ENCODE measurements at places on chromosomes 6 and 20.

- no peak for DNase-seq
These were observed 91.4 kb upstream of the ATXN1 start for GRCh38 chr6:16852671-16853070.

DNA sequence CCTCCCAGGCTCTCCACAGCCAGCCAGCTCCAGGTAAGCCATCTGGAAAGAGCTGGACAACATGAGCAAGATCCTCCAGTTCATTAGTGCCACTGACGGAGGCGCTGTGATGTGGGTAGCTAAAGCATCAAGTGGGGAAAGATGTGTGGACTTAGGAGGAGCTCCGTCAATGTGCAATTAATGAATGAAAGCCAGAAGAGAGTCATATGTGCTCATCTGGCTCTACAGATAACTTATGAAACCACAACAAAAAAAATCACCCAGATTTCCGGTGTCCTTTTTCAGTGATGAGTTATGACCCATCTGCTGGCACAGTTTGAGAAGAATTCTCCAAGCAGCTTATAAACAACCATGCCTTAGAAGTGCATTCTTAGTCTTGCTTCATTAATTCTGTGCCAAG, 311.7 kb upstream of the PLCB4 start:
- peak; percentile 53 for DNase-seq

- DNase-seq: no peak
These were observed 82.3 kb upstream of the CLDN20 start for GRCh38 chr6:155181498-155181897.

DNA sequence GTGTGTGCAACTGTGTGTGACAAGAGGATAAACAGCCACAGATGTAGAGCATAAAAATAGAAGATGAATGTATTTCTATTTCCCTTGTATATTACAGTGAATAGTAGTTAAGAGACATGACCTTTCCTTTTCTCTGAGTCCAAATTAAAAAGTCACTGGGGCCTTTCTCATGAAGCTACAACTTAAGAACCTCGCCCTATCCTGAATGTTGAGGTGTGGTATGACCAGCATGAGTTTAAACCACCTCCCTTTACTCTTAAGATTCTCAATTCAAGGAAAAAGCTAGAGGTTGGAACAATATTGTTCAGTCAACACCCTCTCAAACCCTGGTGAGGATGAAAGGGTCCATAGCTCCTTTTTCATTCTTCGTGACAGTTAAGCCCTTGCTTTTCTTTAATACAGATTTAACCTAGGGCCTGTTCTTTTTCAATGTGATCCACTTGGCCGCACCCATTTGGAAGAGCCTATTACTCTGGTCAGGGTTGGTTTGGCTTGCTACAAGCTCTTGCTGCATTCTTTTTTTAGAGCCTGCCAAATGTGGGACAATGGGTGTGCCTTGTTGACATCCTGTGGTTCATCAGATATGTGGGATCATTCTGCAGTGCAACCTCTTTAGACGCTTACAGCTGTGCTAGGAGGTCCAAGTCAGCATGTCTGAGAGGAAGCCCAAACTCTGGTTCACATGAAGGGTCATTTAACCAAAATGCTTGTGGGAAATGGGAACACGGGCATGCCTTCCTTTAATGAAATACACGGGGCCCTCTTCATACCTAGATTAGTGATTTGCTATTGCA, 290.0 kb downstream of the HAO1 start:
- no peak for DNase-seq

GRCh38 chr20:36099106-36099505, 55.4 kb upstream of the EPB41L1 start:
- DNase-seq: no peak

- no peak for DNase-seq
These were observed 95.6 kb downstream of the UST start for GRCh38 chr6:148842296-148843019.

DNA sequence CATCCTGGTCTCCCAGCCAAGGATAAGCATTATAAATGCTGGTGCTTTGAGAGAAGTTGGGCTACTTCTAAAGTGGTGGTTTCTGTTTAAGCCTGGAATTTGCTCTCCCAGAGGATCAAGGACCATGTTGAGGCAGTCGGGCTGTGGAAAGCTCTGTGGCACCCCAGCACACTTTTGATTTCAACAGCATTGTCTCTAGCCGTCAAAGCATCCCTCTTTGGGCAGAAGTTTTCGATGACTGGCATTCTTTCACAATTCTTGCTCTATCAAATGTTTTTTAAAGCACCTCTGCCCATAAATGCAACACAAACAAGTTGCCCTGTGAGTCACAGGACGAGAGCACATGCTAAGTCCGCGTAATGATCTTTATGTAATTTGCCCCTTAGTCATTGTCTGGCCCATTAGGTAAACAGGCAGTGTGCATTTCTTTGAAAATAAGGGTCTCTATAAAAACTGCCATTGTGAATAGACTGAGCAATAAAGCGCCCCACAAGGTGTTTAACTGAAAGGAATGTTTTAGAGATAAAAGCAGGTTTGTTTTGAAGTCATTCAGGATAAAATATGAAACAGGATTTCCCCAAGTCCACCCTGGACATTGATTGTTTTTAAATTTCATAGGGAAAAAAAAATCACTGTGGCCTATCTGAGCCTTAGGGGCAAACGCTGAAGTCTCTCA, 44.7 kb upstream of the FOXQ1 start:
- no peak for DNase-seq

GRCh38 chr6:65819152-65819551, 112.1 kb upstream of the EYS start:
- no peak for DNase-seq

DNA sequence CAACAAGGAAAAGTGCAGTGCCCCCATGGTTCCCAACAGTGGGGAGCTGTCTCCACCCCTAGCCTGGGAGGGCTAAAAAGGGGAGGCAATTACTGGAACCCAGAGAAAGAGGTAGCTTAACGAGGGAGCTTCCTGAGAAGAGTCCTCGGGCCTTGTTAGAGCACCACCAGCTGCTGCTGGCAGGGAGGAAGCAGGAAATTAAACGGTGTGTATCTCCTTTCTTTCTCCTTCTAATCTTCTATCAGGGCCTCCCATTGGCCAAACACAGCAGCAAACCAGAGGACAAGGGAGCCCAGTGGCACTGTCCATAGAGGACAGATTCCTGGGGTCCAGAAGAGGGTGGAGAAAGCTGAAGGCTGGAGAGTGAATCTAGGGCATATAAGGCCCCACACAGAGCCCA, 7.6 kb upstream of the BTN2A2 start:
- no peak for DNase-seq

GRCh38 chr6:41120058-41120457, 34.1 kb downstream of the TREML1 start:
- DNase-seq: no peak

DNA sequence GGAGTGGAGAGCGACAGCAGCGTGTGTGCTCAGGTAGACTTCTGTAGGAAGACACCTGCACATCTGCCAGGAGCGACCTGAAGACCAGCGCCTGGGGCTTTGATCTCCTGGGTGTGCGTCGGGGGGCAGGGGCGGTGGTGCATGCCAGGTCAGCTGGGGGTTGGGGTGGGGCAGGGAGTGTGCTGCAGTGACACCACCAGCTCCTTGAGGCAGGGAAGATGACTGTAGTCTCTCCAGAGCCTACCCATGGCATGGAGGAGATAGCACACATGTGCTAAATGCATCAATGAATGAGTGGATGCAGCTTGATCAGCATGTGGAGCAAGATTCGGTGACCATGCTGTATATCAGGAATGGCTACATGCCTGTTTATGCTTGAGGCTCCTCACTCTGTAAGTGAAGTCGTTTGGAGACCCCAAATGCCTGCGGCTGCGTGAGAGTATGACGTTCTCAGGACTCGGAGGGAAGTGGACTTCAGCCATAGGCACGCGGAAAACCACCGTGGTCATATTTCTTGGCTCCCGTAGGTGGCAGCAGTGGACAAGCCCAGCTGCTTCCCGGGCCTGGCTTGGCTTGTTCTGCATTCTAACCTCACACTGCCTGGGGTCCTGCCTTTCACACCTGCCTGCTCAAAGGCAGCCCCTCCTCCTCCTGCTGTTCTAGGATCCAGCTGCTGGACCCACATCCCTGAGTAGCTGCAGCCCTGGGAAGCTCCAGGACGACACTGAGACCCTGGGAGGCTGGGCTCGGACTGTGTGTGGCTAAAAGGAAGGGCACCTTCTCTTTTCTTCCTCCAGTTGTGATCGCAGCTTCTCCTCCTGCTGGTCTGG, 39.4 kb upstream of the KCNK16 start:
- DNase-seq: peak; percentile 62

- DNase-seq: no peak
These were observed 397.8 kb downstream of the LAMA2 start for GRCh38 chr6:129280749-129281148.

GRCh38 chr6:10395171-10395703, 19.6 kb downstream of the TFAP2A start:
- no peak for DNase-seq

- DNase-seq: no peak
These were observed 6.5 kb upstream of the TFAP2A start for GRCh38 chr6:10421158-10421920.

DNA sequence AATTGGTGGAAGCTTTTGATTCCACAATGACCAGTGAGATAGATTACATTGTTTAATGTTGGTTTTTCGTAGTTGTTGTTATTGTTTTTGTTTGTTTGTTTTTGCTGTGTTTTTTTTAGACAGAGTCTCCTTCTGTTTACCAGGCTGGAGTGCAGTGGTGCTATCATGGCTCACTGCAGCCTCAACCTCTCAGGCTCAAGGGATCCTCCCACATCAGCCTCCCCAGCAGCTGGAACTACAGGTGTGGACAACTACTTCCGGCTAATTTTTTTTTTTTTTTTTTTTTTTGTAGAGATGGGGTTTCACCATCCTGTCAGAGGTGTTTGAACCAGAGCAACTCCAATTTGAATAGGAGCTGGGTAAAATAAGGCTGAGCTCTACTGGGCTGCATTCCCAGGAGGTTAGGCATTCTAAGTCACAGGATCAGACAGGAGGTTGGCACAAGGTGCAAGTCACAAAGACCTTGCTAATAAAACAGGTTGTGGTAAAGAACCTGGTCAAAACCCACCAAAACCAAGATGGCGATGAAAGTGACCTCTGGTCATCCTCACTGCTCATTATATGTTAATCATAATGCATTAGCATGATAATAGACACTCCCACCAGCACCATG, 10.9 kb upstream of the AKAP12 start:
- DNase-seq: no peak

GRCh38 chr6:109978174-109979032, at the start of gene GPR6:
TSS of gene GPR6 (plus strand) at chr6:109978311. CDS start at chr6:109979113, 802 bp downstream.
- peak; percentile 47 for DNase-seq

DNA sequence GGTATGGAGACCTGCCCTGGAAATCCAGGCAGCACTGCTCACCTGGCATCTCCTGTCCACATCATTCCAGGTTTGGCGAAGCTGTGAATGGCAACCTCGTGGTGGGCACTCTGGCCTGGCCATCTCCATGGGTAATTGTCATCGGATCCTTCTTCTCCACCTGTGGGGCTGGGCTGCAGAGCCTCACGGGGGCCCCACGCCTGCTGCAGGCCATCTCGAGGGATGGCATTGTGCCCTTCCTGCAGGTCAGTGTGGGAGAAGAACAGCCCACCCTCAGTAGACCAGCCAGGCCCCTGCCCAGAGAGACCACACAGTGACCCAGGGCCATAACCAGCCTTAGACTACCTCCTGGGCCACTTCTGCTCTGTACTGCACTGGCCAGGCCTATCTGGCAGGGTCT, 15.9 kb downstream of the SLC12A5 start:
- no peak for DNase-seq

All from NCI-H2171 (cell line).